ENCODE measurements at places on chromosomes 13 and 19. TPM values are rescaled to one million over a fixed set of nuclear protein-coding genes. Genes with fewer than 3 reads are reported as not detected.

MEDAG gene
- not detected for total RNA-seq

KCTD4 gene
- total RNA-seq: not detected

GRCh38 chr13:113915012-113915763, 51.3 kb upstream of the GAS6 start:
- no peak for DNase-seq

MEIOSIN gene
- total RNA-seq: not detected

- DNase-seq: no peak
Measured at GRCh38 chr19:17557466-17557865, 2.0 kb downstream of the COLGALT1 start.

- no peak for DNase-seq
Measured at GRCh38 chr13:27133889-27134288, 37.7 kb downstream of the USP12 start.

DNA sequence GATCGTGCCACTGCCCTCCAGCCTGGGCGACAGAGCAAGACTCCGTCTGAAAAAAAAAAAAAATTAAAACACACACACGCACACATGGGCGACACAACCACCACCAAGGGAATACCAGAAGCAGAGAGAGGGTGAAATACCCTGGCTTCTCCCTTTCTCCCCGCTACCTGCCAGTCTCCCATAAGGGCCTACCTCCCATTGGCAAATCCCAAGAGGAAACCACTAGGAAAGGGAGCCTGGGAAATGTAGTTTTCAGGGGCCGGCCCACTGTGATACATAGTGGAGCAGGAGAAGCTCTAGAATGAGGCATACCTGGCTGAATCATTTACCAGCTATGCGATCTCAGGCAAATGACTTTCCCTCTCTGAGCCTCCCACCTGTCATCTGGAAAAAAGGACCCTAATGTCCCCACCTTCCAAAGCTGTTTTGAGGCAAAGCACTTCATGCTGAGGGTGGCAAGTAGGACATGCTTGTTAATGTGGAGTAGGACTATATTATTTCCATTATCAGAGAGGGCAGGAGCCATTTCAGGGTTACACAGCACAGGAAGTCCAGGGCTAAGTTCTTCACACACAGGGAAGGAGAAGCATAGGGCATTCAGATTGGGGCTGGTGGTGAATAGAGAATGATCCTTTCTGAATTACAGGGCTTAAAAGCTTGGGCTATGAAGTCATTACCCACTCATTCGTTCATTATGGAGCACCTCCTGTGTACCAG, 14.3 kb upstream of the HNRNPUL1 start:
- DNase-seq: no peak

- no peak for DNase-seq
Measured at GRCh38 chr19:31127134-31127967, 221.9 kb downstream of the TSHZ3 start.

DNA sequence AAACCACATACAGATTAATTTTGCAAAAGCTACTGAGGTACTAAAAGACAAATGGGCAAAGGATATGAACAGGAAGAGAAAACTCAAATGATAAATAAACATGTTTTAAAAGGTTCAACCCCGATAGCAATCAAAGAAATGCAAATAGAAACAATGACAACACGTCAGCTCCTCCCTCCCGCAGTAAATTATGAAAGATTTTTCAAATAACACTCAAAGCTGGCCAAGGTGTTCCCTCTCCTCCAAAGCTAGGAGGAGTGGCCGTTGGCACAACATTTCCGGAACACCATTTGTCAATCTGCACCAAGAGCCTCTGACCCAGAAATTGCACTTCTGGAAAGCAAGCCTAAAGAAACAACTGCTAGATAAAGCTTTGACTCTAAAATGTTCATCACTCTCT, 28.3 kb downstream of the INSR start:
- no peak for DNase-seq

RAP2A gene
- total RNA-seq: 47.2 TPM

PGLYRP1 gene
- not detected for total RNA-seq

DNA sequence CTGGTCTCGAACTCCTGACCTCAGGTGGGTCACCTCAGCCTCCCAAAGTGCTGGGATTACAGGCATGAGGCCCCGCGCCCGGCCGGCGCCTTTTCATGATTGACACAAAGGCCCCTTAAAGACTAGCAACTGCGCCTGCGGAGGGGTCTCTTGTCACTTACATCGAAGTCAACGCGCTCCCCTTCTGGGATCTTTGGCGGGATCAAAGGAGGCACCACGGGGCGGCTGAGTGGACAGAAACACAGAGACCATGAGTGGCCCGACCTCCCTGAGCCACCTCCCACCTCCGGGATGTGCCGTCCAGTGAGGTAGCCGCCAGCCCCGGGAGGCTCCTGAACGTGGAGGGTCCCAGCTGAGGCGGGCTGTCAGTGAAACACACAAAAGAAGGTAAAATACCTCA, 7.3 kb downstream of the TNNT1 start:
- no peak for DNase-seq

- no peak for DNase-seq
Measured at GRCh38 chr19:2171349-2172145, 7.8 kb downstream of the DOT1L start.

GRIN3B gene
- not detected for total RNA-seq

FAM32A gene
- total RNA-seq: 84.4 TPM

DNA sequence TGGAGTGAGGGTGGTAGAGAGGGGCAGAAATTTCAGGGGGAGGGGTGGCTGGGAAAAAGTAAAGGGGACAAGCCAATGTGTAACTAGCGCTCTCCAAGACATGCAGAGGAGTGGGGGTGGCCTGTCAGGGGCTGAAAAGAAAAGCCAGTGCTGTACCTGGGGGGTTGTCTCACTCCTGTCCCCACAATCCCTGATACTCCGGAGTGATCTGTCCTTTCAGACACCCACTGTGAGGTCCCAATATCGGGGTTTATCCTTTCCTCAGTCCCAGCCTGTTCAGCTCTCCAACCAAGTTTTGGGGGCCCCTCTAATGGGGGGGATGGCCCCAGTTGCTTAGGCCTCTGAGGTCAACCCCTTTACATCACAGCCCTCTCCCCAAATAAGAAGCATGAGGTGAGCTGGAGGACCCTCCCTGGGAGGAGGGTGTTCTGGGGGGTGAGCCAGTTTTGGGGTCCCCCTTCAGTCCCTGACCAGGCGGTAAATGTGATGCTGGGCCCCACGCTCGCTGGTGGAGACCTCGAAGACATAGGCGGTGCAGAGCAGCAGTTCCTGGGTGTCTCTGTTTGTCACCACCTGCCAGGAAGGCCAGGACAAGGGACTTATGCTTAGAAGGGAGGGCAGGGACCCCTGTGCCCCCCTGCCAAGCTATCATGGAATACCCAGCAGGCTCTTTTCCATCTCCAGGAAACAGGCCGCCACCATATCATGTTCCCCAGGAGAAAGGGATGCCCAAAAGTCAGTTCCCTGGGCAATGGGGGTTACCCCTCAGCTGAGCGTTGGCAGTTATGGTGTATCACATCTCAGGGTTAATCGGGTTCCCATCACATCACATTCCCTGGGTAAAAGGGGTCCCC, 5.9 kb downstream of the CD37 start:
- no peak for DNase-seq

NLRP7 gene
- total RNA-seq: not detected

DNA sequence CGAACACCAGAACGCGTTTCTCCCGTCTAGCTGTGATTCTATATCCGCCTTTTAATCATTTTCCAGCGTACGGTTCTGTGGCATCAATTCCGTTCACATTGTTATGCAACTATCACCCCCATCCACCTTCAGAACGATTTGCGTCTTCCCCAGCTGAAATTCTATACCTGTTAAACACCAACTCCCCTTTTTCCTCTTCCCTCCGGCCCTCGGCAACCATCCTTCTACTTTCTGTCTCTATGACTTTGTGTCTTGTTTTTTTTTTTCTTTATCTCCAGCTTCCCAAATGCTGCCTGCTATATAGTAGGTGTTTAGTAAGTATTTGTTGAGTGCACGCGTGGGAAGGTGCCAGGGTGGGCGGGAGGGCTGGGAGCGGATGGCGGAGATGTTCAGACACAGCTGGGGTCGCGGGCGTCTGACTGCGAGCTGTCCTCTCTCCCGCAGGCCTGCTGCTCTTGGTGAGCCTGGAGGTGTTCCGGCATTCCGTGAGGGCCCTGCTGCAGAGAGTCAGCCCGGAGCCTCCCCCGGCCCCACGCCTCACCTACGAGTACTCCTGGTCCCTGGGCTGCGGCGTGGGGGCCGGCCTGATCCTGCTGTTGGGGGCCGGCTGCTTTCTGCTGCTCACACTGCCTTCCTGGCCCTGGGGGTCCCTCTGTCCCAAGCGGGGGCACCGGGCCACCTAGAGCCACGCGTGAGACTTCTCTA, 20.2 kb downstream of the CACNG6 start:
- no peak for DNase-seq

ZNF492 gene
- total RNA-seq: not detected

DNA sequence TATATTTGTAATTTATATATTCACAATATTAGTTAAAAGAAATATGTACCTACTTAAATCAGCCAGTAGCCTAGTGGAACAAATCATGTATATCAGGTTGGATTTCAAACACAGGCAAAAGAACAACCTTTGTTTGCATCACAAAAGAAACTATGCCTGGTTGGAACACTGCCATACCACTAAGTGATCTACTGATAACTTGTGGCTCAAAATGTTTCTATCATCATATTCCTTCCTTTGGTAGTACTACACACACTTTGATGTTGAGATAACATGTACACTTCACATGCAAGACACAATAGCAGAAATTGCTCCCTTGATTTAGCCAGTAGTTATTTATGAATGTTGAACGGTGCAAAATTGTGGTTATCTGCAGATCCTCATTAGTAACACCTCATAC, 146.0 kb upstream of the GPC6 start:
- DNase-seq: no peak

SIAH3 gene
- total RNA-seq: 0.42 TPM

DNA sequence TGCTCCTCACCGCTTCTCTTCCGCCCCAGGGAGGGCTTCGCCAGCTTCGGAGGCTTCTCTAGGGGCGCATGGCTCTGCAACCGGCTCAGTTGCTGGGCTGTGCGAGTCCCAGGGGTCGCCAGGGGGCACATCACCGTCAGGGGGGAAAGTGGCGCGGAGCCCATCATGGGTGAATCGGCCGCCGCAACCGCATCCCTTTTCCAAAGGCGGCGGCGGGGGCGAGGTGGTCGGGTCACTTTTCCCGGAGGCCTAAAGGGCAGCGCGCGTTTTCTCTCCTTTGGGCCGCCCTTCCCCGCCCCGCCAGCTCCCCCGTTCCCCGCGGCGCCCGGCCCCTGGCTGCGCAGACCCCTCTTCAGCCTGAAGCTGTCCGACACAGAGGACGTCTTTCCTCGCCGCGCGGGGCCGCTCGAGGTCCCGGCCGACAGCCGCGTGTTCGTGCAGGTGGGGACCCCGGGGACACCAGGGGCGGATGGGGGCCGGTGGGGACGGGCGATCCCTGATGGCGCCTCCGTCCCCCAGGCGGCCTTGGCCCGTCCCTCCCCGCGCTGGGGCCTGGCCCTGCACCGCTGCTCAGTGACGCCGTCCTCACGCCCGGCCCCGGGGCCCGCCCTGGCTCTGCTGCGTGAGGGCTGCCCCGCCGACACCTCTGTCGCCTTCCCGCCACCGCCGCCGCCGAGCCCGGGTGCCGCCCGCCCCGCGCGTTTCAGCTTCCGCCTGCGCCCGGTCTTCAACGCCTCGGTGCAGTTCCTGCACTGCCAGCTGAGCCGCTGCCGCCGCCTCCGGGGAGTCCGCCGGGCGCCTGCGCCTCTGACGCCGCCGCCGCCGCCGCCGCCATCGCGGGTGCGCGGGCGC, 1.7 kb downstream of the TGFBR3L start:
- DNase-seq: no peak

DNA sequence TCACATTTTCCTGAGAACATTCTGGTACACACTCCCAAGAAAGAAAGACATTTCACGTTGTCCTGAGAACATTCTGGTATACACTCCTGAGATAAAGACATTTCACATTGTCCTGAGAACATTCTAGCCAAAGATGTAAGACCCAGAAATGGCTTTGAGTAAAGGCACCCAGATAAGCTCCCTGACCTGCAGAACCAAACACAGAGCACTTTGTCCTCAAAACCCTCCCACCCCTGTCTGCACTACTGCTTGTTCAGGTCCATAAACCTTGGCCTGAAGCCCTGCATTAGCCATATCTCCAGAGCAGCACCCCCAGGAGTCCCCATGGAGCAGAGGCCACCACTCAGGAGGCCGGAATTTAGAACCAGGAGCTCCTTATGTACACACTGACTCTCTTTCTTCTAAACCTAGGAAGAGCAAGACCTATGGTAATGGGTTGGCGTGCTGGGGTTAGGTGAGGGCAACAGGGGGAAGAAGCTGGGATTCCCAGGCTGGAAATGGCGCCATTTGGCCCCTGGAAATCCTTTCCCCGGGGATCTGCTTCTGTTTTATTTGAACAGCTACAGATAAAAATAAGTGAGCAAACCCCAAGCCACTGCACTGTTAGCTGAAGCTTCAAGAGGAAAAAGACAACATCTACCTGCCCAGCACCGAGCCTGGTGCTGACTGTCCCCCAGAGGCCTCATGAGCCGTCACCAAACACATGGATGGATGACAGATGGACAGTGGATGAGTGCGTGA, 13.7 kb downstream of the GAS6 start:
- no peak for DNase-seq

- no peak for DNase-seq
Measured at GRCh38 chr19:55492362-55492944, 4.2 kb downstream of the SSC5D start.

- no peak for DNase-seq
Measured at GRCh38 chr19:29741776-29742175, 26.7 kb upstream of the C19orf12 start.

PALM gene
- 52.1 TPM for total RNA-seq

DNA sequence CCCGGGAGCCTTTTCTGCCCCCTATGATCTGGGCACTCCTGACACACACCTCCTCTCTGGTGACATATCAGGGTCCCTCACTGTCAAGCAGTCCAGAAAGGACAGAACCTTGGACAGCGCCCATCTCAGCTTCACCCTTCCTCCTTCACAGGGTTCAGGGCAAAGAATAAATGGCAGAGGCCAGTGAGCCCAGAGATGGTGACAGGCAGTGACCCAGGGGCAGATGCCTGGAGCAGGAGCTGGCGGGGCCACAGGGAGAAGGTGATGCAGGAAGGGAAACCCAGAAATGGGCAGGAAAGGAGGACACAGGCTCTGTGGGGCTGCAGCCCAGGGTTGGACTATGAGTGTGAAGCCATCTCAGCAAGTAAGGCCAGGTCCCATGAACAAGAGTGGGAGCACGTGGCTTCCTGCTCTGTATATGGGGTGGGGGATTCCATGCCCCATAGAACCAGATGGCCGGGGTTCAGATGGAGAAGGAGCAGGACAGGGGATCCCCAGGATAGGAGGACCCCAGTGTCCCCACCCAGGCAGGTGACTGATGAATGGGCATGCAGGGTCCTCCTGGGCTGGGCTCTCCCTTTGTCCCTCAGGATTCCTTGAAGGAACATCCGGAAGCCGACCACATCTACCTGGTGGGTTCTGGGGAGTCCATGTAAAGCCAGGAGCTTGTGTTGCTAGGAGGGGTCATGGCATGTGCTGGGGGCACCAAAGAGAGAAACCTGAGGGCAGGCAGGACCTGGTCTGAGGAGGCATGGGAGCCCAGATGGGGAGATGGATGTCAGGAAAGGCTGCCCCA, 8.5 kb upstream of the CEACAM7 start:
- DNase-seq: no peak

GRCh38 chr19:29650772-29651387, 14.4 kb upstream of the PLEKHF1 start:
- no peak for DNase-seq

LYPD3 gene
- 0.89 TPM for total RNA-seq

Data from neural crest cell (in vitro differentiated cells).